ENCODE measurements at places on chromosomes 2 and 18.

DNA sequence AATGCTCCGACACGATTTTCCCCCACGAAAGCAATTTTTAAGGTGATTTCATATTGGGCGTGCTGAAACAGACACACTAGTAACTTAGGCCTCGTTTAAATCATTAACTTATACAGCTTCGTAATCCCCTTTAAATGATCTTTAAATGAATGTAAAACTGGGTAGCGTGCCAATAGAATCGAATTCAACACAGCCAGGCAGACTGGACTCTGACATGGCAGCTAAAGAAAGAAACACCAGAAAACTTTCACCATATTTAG, 2.4 kb upstream of the ID2 start:
- no peak for DNase-seq

DNA sequence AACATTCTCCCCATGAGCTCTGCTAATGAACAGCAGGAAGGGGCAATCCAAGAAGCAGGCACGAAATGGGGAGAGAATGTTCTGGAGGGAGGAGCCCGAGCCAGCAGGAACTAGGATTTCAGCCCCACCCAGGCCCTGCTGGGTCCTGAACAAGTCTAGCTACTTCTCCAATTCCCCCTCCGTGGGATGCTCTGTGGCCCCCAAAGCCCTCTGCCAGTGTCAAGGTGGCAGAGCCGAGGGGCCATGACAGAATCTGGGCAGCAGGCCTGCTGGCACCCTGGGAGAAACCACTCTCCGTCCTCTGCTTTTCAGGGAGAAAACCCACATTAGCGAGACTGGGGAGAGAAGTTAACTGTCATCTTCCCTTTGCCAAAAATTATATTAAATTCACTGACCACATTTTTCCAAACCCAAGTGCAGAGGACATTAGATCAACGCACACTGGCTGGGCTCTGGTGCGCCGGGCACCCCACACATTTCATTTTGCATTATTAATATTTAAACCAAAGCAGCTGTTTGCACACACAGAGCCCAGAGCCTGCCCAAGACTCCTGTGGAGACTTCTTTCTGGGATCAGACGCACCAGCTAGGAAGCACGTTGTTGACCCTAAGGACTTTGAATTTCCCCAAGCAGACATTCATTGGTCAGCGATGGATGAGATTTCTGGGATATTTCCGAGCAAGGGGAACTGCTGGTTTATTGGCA, 80.2 kb upstream of the PKDCC start:
- no peak for DNase-seq

- no peak for DNase-seq
Measured at GRCh38 chr2:33788044-33788443, 188.9 kb upstream of the FAM98A start.

DNA sequence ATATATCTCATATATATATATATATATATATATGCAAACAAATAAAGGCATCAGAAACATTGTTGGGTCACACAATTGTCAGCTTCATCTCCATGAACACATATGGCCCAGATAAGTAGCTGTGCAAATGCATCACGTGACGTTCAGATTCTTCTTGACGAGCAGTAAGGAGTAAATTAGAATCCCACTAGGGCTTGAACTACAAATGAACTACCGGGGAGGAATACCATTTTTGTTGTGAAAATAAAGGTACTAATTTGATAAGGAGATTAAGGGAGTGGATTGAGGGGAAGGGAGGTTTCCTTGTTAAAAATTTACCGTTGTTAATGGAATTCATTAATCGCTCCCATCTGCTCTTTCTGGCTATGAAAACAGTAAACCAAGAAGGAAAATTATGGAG, 186.5 kb upstream of the COPS8 start:
- no peak for DNase-seq

DNA sequence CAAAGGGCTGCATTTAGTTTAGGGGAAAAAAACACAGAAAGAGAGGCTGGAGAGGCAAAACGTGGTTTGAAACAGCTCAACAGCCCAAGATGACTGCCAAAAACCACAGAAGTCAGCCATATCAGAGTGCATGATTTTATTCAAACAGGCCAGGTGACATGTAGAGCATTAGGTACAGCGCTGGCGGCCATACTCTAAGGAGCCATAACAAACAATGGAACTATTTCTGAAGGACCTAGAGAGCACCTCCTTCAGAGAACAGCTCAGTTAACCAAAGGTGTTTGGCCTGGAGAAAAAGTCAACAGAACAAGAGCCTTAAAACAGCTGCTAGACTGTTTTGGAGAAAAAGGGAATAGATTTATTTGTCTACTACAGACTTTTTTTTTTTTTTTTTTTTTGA, 2.6 kb downstream of the THADA start:
- DNase-seq: no peak

DNA sequence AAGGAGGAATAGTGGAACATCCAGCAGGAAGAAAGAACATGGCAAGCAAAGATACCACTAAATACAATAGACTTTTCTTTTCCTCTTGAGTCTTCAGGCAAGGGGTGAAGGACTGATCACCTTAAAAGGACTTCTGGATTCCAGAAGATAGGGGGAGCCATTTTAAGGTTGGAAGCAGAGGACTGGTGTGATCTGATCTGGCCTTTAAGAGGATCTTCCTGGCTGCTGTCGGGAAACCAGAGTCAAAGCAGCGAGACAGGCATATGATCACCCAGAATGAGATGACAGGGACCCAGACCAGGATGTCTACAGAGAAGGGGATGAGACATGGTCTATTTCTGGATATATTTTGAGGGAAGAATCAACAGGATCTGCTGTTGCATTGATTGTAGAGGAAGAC, 558.0 kb downstream of the STK39 start:
- DNase-seq: no peak
